ENCODE measurements at places on chromosomes 6 and 20.

DNA sequence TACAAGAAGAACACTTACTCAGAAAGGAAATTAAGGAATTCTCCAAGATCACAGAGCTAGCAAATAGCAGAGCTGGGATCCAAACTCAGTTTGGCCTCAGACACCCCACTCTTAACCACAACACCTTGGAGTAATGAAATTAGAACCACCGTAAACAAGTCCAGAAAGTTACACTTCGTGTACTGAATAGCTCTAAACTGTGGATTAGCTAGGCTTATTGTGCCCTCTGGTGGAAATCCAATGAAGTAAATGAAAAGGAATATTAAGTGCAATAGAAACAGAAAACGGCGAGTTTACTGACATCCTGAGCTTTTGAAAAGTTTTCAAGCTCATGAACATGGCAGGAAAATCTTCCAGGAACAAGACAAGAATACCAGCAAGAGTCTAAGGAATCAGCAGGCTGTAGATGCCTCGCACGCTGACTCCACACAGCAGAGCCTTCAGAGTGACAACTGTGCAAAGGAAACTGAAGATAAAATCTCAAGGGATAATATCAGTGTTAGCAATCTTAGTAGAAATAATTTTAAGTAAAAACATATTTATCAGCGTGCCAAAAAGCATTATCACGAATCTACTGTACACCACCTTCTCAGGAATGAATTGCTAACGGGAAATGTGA lies 34.6 kb downstream of the FBXO5 start:
- no peak for DNase-seq

DNA sequence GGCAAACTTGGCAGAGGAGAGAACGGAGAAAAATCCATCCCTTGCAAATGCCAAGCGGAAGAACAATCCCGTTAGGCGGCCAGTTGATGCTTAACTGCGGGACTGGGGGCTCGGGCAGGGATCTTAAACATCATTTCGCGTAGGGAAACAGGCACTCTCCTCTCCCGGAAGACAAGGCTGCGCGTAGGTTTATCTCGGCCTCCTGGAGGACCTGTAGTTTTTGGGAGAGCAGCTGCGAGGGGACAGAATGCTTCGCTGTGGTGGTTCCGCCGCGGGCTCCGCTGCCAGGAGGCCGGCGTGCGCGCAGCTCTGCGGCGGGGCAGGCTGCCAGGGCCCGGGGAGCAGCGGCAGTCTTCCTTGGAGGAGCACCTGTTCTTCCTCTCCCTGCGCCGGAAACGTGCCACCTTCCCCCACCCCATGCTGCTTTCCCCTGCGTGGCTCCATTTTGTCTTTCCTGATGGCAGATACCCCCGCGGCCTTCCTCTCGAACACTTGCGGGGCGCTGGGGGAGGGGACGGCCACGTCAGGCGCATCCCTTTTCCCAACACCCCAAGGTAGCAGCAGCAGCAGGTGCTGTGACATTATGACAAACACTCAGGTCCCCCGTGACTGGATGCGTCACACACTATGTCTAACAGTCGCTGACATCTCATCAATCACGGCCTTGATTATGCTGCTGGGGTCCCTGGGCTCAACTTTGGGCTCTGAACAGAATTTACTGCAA lies 230.7 kb upstream of the BTBD3 start:
- DNase-seq, result no peak

- DNase-seq, result no peak
Measured at GRCh38 chr6:135002974-135003703, 51.5 kb downstream of the HBS1L start.

- no peak for DNase-seq
Measured at GRCh38 chr20:37081717-37082289, 14.0 kb downstream of the RBL1 start.

GRCh38 chr6:32439602-32440214 lies at the start of gene HLA-DRA:
Gene HLA-DRA, plus strand, starts transcription at chr6:32439887. Its CDS starts 64 bp downstream, at chr6:32439951.
- no peak for DNase-seq

GRCh38 chr20:40798066-40798465 lies 109.0 kb upstream of the MAFB start:
- no peak for DNase-seq

- no peak for DNase-seq
Measured at GRCh38 chr20:7792150-7792869, 147.9 kb downstream of the HAO1 start.

- no peak for DNase-seq
Measured at GRCh38 chr6:8619853-8620252, 184.5 kb upstream of the SLC35B3 start.
